ENCODE measurements at places on chromosomes 6 and 20.

DNA sequence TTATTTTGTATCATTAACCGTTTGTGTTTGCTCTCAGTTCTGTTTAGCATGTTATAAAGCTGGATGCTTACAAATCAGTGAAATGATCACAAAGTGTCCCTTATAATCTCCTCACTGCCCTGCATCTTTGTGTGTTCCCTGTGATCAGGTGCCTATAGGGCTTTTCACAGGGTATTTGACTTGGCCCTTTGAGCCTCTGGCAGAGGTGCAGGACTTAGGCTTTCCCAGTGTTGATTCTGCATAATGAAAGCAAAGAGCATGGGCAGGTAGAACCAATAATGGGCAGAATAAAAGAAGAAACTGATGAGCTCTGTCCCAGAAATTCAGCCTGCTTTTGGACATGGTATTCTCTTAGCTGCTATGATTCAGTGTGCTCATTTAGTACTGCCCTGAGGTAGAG lies 16.9 kb upstream of the PBOV1 start:
- no peak for DNase-seq

- no peak for DNase-seq
These were observed 91.3 kb upstream of the SLC35B3 start for GRCh38 chr6:8526624-8527023.

DNA sequence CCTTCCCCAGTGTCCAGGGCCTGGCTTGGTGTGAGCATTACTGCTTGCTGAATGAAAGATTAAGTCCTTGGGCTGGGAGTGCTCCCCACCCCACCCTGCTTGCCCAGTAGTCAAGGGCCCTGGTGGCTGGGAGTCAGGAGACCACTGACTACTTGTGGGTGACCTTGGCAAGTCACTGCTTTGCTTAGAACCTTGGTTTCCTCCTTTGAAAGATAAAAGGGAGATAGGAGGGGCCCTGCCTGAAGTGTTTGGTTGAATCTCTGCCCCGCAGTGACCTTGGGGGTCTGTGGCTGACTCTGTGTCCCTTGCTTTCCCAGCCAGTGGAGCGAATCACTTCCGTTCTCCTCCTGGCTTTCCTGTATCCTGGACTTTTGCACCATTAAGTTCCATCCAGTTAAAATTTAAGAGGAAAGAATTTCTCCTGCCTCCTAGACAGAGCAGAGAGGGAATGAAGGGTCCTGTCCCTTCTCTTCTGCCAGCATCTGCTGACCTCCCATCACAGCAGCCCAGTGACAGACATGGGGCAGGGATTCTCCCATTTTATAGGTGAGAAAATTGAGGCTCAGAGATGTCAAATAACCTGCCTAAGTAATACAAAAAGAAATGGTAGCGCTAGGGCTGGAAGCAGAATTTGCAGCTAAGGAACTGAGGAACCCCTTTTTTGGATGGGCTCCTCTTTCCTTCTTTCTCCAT lies 3.5 kb upstream of the EPB41L1 start:
- DNase-seq: no peak

DNA sequence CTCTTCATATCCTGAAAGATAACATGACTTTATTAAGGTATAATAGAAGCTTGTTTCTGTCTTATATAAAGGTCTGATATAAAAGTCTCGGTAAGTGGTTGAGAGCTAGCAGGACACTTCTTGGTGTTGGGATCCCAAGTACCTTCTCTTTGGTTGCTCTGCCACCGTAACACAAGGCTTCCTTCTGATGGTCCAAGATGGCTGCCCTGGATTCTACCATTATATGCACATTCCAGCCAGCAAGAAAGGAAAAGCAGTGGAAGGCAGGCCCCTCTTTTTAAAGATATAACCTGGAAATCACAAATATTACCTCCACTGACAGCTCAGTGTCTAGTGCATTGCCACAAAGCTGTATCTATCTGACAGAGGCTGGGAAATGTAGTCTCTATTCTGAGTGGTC lies 75.0 kb downstream of the TSHZ2 start:
- DNase-seq: no peak

DNA sequence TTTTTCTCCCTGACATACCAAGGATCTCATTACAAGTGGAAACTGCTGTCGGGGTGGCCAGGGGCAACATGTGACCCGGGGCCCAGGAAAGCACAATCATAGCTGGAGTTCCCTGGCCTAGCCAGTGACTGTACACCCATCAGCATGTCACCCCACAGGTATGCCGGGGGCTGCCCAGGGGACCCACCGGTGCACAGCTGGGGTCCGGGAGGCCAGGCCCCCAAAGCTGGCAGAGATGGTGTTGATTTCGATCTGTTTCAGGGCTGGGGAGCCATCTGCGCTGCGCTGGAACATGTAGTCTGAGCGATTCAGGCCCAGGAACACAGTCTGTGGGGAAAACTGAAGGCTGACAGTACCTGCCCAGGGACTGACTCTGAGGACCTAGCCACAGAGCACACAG lies 13.3 kb downstream of the GSS start:
- DNase-seq: no peak

DNA sequence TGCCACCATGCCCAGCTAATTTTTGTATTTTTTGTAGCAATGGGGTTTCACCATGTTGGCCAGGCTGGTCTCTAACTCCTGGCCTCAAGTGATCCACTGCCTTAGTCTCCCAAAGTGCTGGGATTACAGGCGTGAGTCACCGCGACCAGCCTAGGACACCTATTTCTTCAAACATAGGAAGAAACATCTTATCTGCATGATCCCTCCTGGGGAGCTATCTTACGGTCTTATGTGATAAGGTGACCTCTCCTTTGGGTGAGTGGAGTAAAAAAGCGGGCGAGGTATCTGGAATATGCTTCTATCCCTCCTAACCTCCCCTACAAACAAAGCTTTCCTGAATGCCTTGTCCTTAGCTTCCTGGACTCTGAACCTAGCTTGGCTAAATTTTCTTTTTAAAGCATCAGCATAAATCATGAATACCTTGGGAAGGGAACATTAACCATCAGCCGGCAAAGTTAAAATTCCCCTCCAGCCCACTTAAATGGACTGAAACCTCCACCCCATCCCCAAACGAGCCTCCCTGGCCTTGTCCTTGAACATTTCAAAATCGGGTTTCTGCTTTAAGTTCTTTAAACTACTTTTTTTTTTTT lies 24.5 kb downstream of the RIPOR3 start:
- DNase-seq: no peak

- no peak for DNase-seq
These were observed 28.9 kb downstream of the CLIC5 start for GRCh38 chr6:45986746-45987274.

GRCh38 chr20:17044891-17045290 lies 181.9 kb upstream of the PCSK2 start:
- no peak for DNase-seq
